ENCODE measurements at places on chromosomes 1 and 21.

DNA sequence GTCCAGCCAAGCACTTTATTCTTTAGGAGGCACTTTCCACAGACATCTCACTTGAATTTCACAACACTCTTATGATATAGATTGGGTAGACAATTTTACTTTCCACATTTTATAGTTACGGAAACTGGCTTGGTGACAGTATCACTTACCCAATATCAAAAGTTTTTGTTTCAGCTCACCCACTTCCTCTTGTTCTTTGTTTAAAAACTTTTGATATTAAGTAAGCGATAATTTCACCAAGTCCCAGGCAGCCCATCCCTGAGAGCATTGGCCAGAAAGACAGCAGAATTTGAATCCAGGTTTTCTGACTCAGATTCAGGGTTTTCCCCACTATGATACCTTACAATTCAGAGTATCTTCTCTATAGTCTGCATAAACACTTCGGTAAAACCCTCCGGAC is 60.0 kb downstream of the LRIG2 start:
- no peak for DNase-seq

- DNase-seq: peak; percentile 54
Observed at GRCh38 chr1:8712413-8713231, 104.8 kb downstream of the RERE start.

GRCh38 chr1:58657082-58657481 is 42.8 kb downstream of the MYSM1 start:
- no peak for DNase-seq

DNA sequence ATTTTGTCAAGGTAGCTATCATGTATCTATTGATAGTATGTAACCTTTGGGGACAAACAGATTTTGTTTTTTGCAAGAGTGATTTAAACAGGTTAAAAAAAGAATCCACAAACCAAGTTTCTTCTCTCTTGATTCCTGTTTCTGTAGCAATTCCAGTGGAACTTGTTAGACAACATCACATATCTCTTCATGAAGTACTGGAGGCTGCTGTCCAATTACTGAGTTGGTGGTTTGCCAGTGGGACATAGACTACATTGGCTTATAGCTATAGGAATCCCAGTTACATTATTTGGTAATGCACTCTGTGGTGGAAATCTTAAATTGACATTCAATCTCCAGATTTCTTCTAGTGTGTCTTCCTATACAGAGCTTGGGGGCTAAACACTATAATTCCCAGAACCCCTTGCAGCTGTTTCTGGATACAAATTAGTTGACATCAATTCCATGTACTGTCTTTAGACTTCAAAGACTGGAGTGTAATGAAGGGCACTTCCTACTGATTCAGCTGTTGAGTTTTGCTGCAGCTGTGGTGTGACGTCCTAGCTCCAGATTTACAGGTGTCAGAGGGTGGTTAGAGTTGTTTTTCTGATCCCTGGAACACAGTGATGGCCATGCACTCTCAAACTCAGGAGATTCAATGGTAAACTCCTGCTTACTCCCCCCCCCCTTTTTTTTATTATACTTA is 29.4 kb upstream of the GCLM start:
- DNase-seq: no peak

GRCh38 chr1:182003025-182003725 is 58.3 kb downstream of the ZNF648 start:
- DNase-seq: no peak

DNA sequence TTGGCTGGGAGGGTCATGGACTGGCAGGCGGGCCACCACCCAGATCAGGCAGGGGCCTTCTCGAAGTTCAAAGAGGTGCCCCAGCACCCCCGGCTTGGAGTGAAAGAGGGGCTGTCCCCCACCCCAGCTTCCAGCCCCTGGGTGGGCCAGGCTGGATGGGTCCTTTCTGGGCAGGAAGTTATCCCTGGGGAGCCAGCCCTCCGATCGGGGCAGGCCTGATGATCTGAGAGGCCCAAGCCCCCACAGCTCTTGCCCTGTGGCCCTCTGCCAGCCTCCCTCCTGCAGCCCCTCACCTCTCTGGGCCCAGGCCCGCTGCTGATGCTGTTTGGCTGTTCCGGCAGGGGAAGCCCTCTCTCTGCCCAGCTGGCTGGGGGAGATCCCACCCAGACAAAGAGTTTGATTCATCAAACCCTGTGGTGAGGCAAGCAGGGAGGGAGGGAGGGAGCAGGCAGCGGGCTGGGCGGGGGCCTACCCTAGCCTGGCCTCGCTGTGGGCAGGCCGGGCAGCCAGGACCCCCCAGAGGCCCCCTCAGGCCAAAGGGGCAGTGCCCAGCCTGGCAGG is 2.5 kb downstream of the ARHGEF19 start:
- DNase-seq: peak; percentile 51

- DNase-seq: no peak
Observed at GRCh38 chr1:15524021-15524282, at the start of gene CASP9. Gene CASP9, minus strand, starts transcription at chr1:15524215. Its CDS starts 15 bp downstream, at chr1:15524200.

GRCh38 chr21:42921927-42922326 is 3.5 kb downstream of the ERVH48-1 start:
- no peak for DNase-seq

DNA sequence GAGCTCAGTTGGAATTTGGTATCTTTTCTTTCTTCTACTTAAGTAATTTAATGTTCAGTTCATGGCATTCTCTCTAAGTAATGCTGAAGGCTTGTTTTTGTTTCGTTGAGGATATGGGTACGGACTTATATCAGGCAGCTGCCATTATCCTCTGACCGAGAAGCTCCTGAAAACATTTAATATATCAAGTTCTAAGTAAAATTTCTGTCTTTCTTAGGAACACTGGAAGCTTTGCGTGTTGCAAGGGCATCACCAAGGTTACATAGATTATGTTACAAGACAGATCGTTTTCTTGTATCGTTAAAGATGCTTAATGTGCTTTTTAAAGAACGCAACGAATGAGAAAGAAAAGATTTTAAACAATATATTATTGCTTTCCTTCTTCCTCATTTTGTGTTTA is 1.0 kb upstream of the GALNT2 start:
- DNase-seq: peak; percentile 4

DNA sequence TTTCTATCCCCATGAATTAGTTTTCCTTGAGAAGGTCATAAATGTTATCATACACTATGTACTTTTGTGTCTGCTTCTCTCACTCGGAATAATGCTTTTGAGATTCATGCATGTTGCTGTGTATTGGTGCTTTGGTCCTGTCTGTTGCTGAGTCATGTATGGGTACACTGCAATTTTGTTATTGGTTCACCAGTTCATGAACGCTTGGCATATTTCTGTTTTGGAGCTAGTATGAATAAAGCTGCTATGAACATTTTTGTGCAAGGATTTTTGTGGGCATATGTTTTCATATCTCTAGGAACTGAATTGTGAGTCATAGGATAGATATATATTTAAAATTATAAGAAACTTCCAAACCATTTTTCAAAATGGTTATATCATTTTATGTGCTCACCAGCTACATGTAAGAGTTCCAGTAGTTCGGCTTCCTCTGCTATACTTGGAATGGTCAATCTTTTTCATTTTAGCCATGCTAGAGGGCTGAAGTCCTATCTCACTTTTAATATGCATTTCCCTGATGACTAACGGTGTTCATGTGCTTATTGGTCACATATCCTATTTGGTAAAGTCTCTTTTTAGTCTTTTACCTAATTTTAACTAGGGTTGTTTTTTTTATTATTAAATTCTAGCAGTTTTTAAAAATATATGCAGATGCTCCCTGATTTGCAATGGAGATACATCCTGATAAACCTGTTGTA is 38.2 kb downstream of the ETS2 start:
- no peak for DNase-seq

- DNase-seq: no peak
Observed at GRCh38 chr21:39263372-39263771, 50.1 kb downstream of the BRWD1 start.

DNA sequence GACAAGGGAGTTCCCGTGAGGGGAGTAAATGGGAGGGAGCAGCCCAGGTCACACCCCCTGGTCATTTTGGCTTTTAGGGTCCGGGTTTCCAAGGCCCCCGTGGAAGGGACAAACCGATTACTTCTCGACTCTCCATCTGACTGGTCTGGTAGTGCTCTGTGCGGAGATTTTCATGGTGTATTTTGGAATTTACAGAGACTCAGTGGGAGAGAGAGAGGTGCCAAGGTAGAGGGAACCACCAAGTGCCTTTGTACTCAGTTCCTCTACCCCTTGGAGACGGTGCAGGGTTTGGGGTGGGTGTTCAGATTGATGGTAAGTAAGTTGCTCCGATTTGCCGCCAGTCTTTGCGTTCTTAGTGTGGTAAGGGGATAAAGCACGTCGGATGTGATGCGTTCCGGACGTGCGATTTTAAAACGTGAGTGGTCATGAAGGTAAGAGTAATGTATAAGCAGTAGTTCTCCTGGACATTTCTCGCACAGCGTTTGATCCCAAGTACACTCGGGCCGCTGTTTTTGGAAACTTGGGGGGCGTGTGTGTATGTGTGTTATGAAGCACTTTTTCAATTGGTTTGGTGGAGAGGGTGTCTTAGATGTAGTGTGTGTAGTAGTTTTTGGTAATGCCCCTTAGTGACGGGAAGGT is 682 bp downstream of the SUCO start:
- peak; percentile 75 for DNase-seq

DNA sequence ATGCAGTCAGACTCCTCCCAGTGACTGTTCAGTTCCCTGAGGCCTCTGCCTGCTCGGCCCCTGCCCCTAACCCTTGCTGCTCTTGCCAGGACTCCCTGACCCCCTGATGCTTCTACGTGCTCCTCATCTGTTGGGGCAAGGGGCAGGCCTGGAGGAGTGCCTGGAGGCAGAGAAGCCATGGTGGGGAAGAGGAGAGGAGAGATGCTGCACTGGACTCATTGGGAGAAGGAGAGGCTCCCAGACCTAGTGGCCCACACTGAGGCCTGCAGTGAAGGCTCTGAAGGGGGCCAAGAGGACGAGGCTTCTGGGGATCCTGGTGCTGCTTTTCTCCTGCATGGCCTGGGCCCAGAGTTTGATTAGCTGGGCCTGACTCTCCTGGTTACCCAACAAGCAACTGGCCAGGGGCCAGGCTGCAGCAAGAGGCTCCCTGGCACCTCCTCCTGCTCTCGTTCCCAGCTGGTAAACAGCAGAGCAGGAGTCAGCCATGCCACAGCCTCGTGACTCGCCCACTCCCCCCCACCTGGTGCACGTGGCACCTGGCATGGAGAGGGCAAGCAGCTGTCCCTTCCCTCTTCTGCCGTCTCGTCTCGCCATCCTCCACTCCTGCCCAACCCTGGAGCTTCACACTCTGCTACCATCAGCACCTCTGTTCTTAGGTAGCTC is 847 bp upstream of the RORC start:
- no peak for DNase-seq

DNA sequence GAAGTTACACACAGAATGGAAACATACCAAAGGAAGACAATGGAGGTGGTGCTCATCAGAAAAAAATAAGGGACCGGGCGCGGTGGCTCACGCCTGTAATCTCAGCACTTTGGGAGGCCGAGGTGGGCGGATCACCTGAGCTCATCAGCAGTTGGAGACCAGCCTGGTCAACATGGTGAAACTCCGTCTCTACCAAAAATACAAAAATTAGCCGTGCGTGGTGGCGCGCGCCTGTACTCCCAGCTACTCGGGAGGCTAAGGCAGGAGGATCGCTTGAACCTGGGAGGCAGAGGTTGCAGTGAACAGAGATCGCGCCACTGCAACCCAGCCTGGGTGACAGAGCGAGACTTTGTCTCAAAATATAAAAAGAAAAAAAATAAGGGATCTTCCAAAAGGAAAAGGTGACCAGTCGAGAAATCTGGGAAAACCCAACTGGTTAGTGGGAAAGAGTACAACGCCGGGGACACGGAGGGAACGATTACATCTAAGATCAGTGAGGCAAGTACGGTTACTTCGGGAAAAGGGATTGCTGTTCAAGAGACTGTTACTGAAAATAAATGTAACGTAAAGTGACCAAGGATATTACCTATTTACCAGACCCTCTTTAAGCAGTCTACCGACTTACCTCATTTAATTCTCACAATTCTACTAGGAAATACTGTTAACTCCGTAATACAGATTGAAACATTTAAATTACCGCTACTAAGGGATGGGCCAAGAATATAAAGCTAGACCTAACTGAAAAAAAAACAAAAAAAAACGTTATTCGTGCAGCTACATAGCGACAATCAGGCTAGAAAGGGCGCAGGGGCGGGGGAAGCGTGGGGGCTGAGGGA is 822 bp downstream of the CCT3 start:
- DNase-seq: no peak

DNA sequence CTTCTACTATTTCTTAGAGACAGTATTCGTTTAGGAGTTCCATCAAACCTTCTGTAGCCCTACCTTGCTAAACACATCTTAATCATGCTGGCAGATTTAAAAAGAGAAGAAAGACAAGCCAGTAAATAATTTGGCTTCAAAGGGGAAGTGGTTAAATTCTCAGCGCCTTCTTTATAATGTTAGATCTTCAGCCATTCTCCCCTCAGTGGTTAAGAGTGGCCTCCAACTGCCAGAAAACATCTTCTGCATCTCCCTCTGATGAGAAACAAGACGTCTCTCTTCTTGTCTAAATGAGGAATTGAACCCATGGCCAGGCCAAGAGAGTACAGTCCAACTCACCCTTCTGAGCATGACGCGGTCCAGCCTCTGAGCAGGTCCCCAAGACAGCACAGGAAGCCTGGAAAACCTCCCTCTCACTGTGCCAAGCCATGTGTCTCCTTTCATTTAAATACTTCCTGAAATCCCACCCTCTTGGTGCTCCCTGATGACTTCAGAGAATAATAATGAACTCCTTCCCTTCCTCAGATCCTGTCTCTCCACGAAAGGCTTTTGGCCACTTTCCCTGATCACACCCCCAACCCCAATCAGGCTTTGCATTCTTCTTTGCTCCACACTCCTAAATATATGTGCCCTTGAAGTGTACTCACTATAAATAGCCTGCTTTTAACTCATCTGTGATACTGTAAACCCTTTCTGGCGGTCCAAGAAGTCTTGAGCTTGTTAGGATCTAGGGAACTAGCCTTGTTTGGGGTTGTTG is 16.4 kb upstream of the LRRC52 start:
- DNase-seq: no peak

DNA sequence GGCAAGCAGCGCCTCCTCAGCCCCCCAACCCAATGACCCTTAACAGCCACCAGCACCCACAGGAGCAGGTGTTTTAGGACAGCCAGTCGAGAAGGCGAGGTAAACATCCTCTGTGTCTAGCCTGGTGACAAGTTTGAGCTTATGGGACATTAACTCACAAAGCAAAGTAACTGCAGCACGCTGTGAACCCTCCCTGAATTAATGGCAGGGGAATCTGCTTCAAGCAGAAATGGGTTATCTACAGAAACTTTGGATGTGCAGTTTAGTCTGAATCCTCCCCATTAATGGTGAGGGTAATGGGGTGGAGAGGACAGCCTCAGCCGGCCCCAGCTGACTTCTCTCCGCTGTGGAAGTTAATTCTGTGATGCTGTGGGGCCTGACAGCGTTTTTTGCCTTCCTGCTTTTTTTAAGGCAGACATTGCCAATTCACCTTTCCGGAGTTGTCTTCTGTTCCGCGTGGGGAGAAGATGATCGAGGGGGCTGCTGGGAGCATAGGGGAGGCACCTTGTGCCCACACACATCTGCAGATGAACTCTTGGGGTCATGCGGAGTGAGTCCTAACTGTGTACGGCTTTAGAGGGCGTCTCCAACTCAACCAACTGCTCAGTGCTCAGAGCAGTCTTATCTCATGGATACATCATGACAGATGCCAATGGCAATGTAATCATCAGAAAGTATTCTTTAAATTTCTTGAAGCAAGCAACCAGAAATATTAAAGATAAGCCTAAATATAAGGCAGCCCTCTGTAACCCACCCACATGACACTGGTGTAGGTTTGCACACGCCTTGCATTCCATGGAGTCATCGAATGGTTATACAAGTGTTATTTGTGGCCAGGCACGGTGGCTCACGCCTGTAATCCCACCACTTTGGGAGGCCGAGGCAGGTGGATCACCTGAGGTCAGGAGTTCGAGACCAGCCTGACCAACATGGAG is 41.0 kb downstream of the POFUT2 start:
- no peak for DNase-seq

- DNase-seq: no peak
Observed at GRCh38 chr1:7824701-7825100, 28.2 kb downstream of the UTS2 start.

All from NCI-H526 (cell line).